ENCODE measurements at places on chromosomes 1 and 21.

GRCh38 chr1:153394391-153394790, 3.5 kb upstream of the S100A8 start:
- DNase-seq, result no peak

DNA sequence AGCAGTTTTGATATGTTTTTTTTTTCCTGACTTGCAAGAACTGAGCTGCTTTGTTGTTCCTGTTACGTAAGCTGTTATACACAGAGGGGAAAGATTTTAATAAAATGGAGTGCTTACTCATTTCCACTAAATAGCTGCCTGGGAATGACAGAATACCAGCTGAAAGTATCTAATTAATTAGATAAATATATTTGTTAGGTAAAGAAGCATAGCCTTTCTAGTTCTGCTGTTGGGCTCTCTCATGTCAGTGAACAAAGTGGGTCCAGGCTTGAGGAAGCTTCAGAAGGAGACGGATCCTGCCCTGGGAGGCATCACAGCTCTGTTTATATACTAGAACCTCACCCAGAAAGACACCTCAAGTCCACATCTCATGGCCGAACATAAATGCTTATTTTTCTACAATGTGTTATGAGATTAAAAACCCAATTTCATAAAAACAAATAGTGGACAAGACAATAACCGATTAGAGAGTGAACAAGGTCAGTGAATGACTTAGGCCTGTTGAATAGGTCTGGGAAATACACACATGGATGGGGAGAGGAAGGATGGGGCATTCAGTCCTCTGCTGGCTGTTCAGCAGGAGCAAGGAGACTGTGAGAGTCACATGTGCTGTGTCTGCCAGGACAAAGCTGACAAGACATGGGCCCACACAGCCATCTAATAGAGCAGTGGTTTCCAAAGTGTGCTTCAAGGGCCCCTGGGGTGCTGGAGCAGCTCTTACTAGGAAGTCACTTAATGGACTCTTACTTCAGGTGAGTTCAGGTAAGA, 20.6 kb downstream of the TRAF5 start:
- DNase-seq, result no peak

- DNase-seq, result no peak
Measured at GRCh38 chr1:119919241-119919640, 22.9 kb upstream of the ADAM30 start.

GRCh38 chr1:179742291-179742690, 800 bp upstream of the FAM163A start:
- DNase-seq, result no peak

DNA sequence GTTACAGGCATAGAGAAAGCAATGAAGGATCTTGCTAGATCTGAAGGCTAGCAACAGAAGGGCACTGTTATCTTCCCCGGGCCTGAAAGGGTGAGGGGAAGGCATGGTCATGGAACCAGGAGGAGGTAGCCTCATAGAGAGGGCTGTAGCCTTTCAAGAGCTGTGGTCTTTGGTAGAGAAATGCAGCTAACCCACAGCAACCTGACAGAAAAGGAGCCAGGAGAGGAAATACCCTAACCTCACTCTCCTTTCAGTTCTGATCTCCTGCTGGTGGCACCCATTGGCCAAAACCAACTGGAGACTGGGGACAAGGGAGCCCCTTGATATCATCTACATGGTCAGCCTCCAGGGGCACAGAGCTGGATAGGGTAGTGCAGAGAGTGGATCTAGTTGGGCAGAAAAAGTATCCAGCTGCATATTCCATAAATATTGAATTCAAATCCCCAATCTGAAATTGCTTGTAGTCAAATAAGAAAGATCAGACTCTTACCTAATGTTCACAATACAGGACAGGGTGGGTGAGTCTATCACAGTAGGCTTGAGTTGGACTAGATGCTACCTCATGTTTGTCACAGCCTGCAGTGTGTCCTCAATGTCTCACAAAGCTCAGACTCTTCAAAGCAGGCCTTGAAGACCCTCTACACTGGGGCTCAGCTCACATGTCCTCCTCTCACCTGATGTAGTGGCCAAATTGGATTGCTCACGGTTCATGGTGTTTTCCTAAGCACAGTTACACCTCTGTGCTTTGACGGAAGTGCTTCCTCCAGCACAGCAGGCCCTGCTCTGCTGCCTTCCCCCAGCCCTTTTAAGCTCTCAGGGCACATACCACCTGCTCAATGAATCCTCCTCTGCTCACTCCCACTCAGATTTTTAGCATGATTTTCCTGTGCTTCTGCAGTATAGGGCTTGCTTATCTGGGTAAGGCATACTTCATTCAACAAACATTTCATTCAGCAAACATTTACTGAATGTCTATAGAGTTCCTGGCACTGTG, 74.1 kb upstream of the JUN start:
- no peak for DNase-seq

- DNase-seq, result no peak
Measured at GRCh38 chr1:29113413-29114117, 10.1 kb downstream of the TMEM200B start.
